ENCODE measurements at places on chromosomes 1 and 21.

DNA sequence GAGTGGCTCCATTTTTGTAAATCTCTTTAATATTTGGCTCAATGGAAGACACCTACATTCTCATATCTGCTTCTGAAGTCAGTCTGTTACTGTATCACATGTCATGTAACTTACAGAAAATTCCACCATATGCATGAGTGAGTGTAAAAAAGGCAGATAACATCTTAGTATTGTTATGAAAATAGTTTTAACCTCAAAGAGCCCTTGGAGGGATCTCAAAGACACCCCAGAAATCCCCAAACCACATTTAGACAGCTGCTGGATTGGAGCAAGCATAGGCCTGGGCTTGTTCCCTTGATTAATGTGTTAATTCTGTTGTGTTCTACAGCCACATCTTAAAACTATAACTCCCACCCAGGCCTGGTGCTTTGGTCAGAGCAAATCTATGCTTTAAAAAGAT, 16.9 kb downstream of the MACO1 start:
- no peak for DNase-seq

DNA sequence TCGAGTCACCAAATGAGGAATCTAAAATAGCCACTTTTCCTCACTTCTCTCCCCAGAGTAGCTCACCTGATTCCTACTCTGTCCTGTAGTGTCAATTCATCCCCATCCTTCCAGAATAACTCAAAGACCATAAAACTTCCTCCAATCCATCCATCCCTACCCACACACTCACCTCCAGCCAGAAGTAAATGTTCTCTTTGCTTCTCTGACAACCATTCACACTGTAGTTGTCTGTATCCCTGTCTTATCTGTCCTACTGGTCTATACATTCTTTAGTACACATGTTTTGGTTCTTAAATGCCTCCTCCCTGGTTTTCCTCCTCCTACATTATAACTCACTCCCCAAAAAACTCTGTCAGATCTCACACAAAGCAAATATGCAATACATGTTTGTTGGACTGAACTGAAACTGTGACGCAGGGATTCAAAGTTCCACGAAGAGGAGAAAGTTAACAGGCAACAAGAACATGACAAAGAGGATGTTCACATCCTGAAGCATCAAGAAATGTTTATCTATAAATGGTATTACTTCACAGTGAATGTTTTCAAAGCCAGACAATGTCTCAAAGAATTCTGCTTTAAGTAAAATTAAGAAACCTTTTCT, 11.0 kb downstream of the TP53BP2 start:
- DNase-seq, result no peak

GRCh38 chr1:244271691-244272308, 179.9 kb downstream of the ADSS2 start:
- no peak for DNase-seq

GRCh38 chr1:97903626-97904025, 17.2 kb downstream of the DPYD start:
- no peak for DNase-seq

DNA sequence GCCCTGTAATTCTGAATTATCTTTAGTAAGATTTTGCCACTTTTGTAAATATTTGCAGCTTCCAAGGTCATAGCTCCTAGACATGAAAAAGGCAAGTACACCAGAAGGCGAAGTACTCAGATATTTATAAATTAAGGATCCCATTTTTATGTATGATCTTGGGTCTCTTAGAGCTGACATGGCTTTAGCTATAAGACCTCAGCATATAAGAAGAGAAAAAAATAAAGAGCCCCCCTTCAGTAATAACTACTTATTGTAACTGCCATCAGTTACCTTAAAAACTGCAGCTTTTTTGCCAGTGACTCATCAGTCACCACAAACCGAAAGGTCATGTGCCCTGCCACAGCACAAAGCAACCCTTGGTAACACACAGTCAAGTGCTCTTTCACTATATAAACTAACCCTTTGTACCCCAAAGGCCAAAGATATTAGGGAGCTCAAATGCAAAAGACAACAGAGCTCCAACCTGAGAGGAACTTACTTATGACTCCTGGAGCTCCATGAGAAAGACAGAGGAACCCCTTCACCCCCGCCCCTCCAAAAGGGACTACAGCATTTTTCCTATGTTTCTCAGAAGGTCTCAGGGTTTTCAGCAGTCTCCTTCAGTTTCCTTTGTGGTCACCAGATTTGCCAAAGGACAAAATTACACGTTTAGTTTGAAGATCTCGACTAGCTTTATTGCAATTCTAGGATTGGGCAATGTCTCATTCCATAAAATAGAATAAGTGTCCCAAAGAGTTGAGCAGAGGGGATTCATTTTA, 219.8 kb upstream of the DUSP10 start:
- DNase-seq, result no peak

DNA sequence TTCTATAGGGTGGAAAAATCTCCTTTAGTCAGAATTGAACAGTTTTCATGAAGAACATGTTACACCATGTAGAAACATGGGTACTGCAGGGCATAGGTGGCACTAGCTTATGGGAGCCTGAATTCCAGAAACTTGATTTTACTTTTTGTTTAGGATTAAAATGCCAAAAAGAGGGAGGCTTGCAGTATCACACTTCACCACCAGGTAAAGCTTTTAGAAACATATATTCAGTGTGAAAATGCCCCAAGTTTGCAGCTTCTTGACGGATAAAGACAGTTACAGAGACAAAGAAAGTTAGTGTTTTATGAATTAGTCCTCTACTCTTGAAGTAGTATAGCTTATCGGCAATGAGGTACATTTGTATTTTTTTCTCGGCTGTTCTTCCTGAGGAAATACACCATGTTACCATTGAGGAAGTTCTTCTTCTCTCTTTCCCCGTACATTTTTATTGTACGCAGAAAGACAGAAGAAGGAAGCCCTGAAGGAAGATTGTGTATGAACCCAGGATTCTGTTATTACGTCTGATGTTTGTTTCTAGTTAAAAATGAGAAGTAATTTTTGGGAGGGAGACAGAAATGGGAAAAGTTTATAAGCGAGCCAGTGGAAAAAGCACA, 66.1 kb downstream of the PBX1 start:
- no peak for DNase-seq

- DNase-seq, result no peak
These were observed 32.6 kb downstream of the B3GALT5 start for GRCh38 chr21:39645331-39645730.

- no peak for DNase-seq
These were observed 1.4 kb upstream of the CACNA1S start for GRCh38 chr1:201113451-201114244.

DNA sequence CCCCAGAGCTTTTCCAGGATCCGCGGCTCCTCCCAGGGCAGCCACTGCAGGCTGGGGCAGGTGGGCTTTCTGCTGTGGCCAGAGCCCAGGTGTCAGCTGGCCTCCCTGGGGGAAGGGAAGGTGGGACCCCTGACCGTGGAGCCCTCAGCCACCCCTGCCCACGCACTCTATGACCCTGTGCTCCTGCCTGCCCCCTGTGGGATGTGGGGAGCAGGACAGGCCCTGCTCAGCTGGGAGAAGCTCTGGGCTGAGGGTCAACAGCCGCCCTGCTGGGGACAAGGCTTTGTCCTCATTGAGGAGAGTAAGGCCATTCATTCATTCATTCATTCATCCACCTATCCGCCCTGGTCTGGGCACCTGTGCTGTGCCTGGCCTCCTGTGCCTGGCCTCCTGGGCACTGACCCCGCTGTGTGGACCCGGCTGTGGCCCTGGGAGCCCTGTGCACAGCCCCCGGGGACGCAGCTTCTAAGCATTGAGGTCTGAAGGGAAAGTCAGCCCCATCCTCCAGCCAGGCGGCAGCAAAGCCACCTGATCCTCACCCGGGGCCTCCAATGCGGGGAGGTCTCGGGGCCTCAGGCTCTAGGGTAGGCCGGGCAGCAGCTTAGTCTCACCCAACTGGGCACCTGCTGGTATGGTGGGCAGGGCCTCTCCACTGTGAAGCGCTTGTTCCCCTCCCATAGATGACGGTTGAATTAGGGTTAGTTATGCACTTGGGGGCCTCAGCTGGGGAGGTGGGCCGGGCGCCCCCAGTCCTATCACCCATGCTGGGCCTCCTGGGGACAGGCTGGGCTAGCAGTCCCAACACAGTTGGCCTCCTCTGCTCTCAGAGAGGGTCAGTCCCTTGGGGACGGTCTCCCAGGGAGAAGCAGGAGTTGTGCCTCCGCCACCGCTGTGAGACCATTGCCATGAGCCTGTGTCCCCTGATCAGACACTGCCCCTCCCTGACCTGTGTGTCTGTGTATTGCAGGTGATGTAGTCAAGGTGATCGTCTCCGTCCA, 6.0 kb downstream of the TNFRSF14 start:
- no peak for DNase-seq

GRCh38 chr1:234730770-234731568, 121.0 kb upstream of the IRF2BP2 start:
- DNase-seq, result no peak

- no peak for DNase-seq
These were observed at the start of gene OR2L8 for GRCh38 chr1:247948558-247948957. Gene OR2L8 (plus strand): TSS chr1:247948858. CDS start chr1:247948858, 0 bp downstream.

- DNase-seq, result no peak
These were observed 52.3 kb upstream of the TNFSF18 start for GRCh38 chr1:173103006-173103405.

GRCh38 chr1:172671591-172671990, 12.7 kb downstream of the FASLG start:
- no peak for DNase-seq
